ENCODE measurements at places on chromosomes 1 and 21.
A peak's percentile ranks its signal among the peaks of the same experiment; 100 is the strongest.

GRCh38 chr1:203186446-203187303, at the start of gene CHI3L1:
CHI3L1 (minus strand) TSS chr1:203186704; CDS start chr1:203186623, 81 bp downstream.
- H3K36me3 ChIP-seq = no peaks in the 10 kb centered on the region
- no peaks in the 10 kb centered on the region for H3K27me3 ChIP-seq
- DNase-seq = peak; percentile 75
- no peak within 1 kb of the TSS for H3K27ac ChIP-seq
- H3K4me1 ChIP-seq = peaks cover 9% of the 10 kb centered on the region

DNA sequence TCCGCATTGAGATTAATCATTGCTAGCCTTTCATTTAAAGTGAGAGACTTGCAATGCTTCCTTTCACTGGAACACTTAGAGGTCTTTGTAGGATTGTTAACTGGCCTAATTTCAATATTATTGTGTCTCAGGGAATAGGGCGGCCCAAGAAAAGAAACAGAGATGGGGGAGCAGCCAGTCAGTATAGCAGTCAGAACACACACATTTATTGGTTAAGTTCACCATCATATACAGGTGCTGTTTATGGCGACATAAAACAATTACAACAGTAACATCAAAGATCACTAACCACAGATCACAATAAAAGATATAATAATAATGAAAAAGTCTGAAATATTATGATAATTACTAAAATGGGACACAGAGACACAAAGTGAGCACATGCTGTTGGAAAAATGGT, 29.4 kb downstream of the BARHL2 start:
- H3K4me1 ChIP-seq = no peaks in the 10 kb centered on the region
- peaks cover 4% of the 10 kb centered on the region for H3K27me3 ChIP-seq
- H3K4me3 ChIP-seq = no peak overlapping the region
- H3K36me3 ChIP-seq = no peaks in the 10 kb centered on the region
- no peak for DNase-seq

DNA sequence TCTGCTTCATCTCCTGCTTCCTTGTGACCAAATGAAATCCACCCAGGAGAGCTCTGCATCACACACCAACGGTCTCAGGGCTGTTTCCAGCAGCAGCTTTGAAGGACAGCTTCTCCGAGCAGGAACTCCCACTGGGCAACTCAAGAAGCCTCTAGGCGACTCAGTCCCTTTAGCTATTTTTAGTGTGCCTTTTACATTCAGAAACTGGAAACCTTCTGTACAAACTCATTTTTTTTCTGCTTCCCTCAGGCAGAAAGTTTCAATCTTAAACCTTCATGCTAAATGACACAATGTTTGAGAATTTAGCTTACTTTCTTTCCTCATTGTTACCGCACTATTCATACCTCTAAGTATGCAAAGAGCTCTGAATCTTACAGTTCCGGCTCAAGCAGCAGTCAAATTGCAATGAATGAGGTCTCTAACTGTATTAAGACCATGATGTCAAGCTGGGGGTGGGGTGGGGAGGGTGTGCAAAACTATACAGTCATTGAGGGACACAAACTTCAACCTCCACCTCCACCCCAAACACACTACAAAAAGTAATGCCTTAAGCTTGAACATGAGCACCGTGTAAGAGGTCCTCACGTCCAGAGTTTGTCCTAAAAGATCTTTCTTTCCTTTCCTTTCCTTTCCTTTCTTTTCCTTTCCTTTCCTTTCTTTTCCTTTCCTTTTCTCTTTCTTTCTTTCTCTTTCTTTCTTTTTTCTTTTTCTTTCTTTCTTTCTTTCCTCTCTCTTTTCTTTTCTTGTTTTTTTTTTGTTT, 16.4 kb upstream of the TARBP1 start:
- no peaks in the 10 kb centered on the region for H3K27me3 ChIP-seq
- H3K27ac ChIP-seq = peak overlapping the region; percentile 86
- peaks cover 31% of the 10 kb centered on the region for H3K4me1 ChIP-seq
- no peak overlapping the region for H3K4me3 ChIP-seq
- DNase-seq = peak; percentile 64

DNA sequence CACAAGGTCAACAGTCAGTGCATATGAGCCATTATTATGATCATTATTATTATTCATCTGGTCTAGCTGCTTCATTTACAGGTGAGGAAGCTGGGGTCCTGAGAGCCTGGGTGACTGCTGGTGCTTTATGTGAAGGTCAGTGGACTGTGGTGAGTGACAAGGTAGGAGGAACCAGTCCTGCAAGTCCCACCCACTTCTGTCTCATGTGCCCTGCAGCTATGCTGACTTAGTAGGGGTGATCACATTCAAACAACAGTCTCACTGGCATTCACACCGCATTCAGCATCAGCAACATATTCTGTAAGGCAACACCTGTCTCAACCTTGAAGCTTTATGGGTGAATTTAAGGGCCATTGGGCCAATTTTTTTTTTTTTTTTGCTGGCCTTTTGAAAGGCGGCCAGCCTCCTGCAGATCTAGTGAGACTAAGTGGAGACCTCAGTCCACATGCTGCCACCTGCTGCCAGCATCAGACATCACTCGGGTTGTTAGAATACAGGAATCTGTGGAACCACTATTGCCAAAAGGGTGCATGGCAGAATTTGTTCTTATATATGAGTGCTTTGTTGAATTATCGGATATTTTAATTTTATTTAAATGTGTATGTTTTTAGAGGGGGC, 59.9 kb upstream of the CACNA1E start:
- H3K36me3 ChIP-seq = no peaks in the 10 kb centered on the region
- DNase-seq = peak; percentile 46
- H3K27me3 ChIP-seq = peaks cover 10% of the 10 kb centered on the region
- no peak overlapping the region for H3K4me3 ChIP-seq

- H3K36me3 ChIP-seq = peaks cover 13% of the 10 kb centered on the region
- no peak overlapping the region for H3K4me3 ChIP-seq
- H3K4me1 ChIP-seq = peaks cover 19% of the 10 kb centered on the region
- no peak for DNase-seq
- H3K27ac ChIP-seq = no peak overlapping the region
These were observed 4.3 kb upstream of the MTFR1L start for GRCh38 chr1:25815208-25816111.

DNA sequence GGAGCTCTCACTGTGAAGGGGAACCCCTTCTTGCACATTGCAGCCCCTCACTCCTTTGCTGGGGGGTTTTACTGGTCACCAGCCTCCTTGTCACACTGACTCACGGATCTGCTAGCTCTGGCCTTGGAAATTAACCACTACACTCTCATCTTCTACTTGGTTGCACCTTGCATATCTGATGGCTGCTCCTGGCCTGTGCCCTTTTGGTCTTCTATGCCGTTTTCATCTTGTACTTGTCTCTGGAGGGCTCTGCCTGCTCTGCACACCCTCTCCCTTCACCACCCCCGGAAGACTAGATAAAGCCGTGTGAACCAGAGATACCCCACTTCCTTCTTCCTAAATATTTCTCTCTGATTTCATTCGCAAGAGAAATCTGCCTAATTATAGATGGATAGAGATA, 44.6 kb downstream of the CD247 start:
- H3K36me3 ChIP-seq = no peaks in the 10 kb centered on the region
- H3K4me1 ChIP-seq = peaks cover 8% of the 10 kb centered on the region
- no peak overlapping the region for H3K4me3 ChIP-seq
- no peak overlapping the region for H3K27ac ChIP-seq
- H3K27me3 ChIP-seq = no peaks in the 10 kb centered on the region

DNA sequence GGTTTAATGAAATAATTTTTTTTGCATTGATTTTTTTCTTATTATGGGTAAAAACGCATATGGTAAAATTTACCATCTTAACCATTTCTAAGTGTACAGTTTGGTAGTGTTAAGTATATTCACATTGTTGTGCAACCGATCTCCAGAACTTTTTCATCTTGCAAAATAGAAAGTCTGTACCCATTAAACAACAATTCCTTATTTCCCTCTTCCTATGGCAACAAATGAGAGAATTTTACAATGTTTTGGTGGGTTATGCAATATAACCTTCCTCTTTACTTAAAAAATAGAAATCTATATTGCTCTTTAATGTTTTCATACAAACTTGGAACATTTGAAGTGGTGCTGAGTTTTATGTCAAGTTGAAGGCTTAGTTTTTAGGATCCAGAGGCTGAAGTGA, 26.6 kb downstream of the MAP3K7CL start:
- H3K4me1 ChIP-seq = no peaks in the 10 kb centered on the region
- H3K36me3 ChIP-seq = no peaks in the 10 kb centered on the region
- H3K27ac ChIP-seq = no peak overlapping the region
- H3K27me3 ChIP-seq = no peaks in the 10 kb centered on the region
- no peak overlapping the region for H3K4me3 ChIP-seq

DNA sequence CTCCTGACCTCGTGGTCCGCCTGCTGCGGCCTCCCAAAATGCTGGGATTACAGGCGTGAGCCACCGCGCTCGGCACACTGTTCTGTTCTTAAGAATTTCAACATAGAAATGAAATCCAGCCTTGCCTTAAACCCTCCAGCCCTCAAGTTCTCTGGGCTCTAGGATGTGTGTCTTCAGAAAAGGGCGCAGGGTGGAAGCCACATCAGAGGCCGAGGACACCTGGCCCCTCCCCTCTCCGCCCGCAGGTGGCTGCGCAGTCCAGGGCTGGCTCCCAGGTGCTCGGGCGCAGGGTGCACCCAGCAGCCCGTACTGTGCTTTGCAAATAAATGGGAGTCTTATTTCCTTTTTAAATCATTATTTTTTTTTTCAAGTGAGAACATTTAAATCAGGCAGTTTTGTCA, 2.0 kb upstream of the C1orf174 start:
- no peaks in the 10 kb centered on the region for H3K36me3 ChIP-seq
- H3K27ac ChIP-seq = no peak overlapping the region
- peaks cover 8% of the 10 kb centered on the region for H3K4me1 ChIP-seq
- DNase-seq = no peak
- H3K4me3 ChIP-seq = no peak overlapping the region

GRCh38 chr1:161039154-161039545, 386 bp upstream of the TSTD1 start:
- peak overlapping the region; percentile 51 for H3K4me3 ChIP-seq
- H3K4me1 ChIP-seq = peaks cover 27% of the 10 kb centered on the region
- peak overlapping the region; percentile 15 for H3K27ac ChIP-seq
- no peak for DNase-seq

GRCh38 chr1:218671573-218671972, 326.4 kb downstream of the TGFB2 start:
- H3K27me3 ChIP-seq = no peaks in the 10 kb centered on the region
- no peaks in the 10 kb centered on the region for H3K36me3 ChIP-seq
- H3K4me1 ChIP-seq = peaks cover 30% of the 10 kb centered on the region
- peak overlapping the region; percentile 34 for H3K27ac ChIP-seq

DNA sequence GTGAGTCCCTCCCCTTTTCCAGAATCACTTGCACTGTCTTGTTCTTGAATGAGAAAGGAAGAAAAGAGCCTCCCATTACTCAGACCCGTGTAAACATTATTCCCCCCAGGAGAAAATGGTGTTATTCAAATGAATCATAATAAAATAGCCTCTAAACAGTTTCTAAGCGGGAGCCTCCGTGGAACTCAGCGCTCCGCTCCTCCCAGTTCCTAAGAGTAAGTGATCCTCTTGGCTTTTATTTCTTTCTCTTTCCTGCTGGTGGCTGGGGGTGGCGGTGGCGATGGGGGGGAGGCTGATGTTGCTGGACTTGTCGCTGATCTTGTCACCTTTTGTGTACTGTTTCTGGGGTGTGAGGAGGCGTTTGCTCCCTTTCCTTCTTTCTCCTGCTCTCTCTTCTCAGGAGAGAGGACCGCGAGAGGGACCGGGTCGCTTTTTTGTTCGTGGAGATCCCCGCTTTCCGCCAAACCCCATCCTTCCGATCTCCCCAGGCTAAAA, 781 bp downstream of the PROX1 start:
- no peak for DNase-seq
- peak overlapping the region; percentile 91 for H3K4me3 ChIP-seq
- H3K27ac ChIP-seq = peak overlapping the region; percentile 84
- H3K27me3 ChIP-seq = peaks cover 10% of the 10 kb centered on the region

- no peaks in the 10 kb centered on the region for H3K27me3 ChIP-seq
- DNase-seq = no peak
- peaks cover 34% of the 10 kb centered on the region for H3K4me1 ChIP-seq
- no peak overlapping the region for H3K4me3 ChIP-seq
- H3K27ac ChIP-seq = peak overlapping the region; percentile 71
These were observed 7.8 kb upstream of the MEF2D start for GRCh38 chr1:156508205-156508954.

- peak; percentile 87 for DNase-seq
- H3K27ac ChIP-seq = no peak overlapping the region
- no peaks in the 10 kb centered on the region for H3K27me3 ChIP-seq
- H3K36me3 ChIP-seq = no peaks in the 10 kb centered on the region
- no peak overlapping the region for H3K4me3 ChIP-seq
- H3K4me1 ChIP-seq = no peaks in the 10 kb centered on the region
These were observed 221.0 kb upstream of the CSF3R start for GRCh38 chr1:36703526-36704208.

GRCh38 chr1:213783893-213784292, 203.9 kb upstream of the PROX1 start:
- peaks cover 11% of the 10 kb centered on the region for H3K4me1 ChIP-seq
- H3K36me3 ChIP-seq = no peaks in the 10 kb centered on the region
- no peak overlapping the region for H3K4me3 ChIP-seq
- peak; percentile 60 for DNase-seq
- H3K27me3 ChIP-seq = peaks cover 44% of the 10 kb centered on the region
- peak overlapping the region; percentile 60 for H3K27ac ChIP-seq

DNA sequence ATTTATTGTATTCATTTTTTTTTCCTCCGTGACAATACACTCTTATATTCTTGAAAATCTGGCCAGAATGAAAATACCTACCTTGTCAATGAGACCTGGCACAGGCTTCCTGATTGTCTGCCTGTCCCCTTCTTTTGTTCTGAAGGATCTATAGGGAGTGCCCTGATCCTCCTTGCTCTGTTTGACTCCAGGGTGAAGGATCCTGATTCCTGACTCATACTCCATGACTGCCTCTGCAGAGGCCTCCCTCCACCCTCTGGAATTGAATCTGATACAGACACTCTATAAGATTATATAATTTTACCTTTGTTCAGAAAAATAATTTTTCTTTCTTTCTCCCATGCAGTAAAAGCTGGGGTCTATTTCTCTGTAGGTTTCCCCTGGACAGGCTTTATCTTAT, 116.2 kb downstream of the HMCN1 start:
- peak overlapping the region; percentile 12 for H3K27ac ChIP-seq
- H3K4me1 ChIP-seq = no peaks in the 10 kb centered on the region
- H3K36me3 ChIP-seq = no peaks in the 10 kb centered on the region
- H3K27me3 ChIP-seq = no peaks in the 10 kb centered on the region
- no peak for DNase-seq
- H3K4me3 ChIP-seq = no peak overlapping the region

DNA sequence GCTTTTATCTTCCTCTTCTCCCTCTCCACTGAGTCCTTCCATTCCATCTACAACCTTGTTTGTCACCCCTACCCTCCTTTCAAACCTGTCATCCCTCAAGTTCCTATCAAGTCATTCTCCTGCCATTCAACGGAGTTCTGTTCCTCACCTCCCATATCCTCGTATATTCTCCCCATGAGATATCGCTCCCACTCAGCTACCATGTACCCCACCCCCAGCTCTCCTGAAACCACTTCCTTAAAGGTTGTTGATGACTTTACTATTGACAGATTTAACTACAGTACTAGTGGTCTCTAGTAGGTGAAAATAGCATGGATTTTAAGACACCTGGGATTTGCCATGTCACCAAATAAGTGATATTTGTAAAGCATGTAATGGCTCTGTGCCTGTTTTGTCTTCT, 107.4 kb upstream of the BARHL2 start:
- no peaks in the 10 kb centered on the region for H3K4me1 ChIP-seq
- no peak overlapping the region for H3K4me3 ChIP-seq
- DNase-seq = no peak
- peaks cover 38% of the 10 kb centered on the region for H3K27me3 ChIP-seq

- H3K27ac ChIP-seq = no peak overlapping the region
- no peak overlapping the region for H3K4me3 ChIP-seq
- H3K27me3 ChIP-seq = no peaks in the 10 kb centered on the region
- H3K36me3 ChIP-seq = no peaks in the 10 kb centered on the region
These were observed 73.1 kb upstream of the TSHB start for GRCh38 chr1:114956570-114956969.

Data from cardiac muscle cell (in vitro differentiated cells and primary cell).